Smooth muscle cell of the brain vasculature (primary cell): ENCODE measurements at places on chromosomes 11 and 22.

- no peak for DNase-seq
These were observed 23.7 kb downstream of the PDHX start for GRCh38 chr11:34940026-34940677.

- DNase-seq: no peak
These were observed 263.3 kb upstream of the SORL1-AS1 start for GRCh38 chr11:121716060-121716459.

DNA sequence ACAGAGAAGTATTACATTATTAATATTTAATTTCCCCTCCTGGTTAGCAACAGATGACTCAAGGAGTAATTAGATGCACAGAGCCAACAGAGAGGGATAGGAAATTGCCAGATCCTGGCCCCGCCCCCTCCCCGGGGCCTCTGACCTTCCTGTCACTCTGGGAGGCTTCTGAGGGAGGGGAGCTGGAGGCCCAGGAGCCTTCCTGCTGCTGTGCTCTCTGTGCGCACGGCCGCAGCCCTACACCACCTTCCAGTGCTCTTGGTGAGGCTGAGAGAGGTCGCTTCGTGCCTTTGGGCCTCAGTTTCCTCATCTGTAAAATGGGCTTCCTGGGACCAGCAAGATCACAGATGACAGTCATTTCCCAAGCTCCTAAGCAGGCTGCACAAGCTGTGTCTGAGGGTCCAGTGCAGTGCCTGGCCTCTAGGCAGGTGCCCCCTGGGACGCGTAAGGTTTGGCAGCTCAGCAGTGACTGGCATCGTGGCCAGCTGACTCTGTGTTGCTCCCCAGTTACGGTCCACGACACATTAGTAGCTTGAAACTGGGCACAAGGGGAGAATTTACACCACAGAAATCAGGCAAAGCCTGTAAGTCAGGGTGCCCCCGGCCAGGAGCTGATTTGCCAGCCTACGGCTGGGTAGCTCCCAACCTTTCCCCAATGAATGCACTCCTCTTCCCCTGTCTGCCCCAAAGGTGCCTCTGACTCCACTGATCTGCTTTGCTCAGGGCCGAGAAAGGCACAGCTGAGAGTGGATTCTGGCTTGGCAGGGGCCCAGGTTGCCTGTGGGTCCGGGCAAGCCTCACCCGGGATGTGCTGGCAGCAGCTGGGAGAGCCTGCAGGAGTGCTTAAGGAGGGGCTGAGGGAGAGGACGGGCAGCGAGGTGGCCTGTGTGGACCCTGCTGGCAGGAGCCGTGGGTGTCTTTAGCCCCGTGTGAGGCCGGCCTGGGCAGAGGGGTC lies 2.3 kb downstream of the ADORA2A start:
- DNase-seq: no peak

GRCh38 chr11:119115484-119116234 lies 5.7 kb upstream of the HINFP start:
- no peak for DNase-seq

DNA sequence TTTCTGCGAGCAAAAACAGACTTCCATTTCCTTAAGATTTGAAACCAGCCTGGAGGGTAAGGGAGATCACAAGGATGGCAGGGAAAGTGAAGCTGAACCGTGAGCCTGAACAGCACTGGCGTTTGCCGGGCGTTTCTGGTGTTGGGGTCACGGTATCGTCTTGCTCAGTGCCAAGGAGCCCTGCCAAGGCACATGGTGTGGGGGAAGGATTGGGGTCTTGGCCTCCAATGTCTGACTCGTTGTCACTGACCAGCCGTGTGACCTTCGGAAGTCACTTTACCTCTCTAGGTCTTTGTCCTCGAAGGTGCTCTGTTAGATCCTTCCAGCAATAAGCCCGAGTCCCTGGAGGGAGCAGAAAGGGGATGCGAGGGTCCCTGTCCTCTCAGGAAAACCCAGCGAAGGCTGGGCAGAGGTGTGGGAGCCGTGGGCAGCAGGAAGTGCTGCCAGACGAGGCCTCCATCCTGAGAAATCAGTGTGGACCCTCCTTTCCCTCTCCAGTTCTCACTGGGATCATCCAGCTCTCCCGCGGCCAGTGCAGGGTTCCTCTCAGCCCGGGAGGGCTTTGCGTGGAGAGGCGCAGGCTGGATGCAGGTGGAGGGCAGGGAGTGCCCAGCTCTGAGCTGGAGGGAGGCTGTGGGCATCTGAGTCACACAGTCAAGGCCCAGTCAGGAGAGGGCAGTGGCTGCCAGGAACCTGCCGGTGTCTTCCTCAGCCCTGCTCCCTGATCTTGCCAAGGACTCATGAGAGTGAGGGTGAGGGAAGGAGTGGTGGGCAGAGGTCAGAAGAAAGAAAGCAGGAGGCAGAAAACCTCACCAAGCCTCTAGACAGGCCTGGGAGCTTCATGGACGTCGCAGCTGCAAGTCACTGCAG lies 18.9 kb downstream of the TOM1 start:
- no peak for DNase-seq

- no peak for DNase-seq
These were observed 536.6 kb downstream of the SOX6 start for GRCh38 chr11:15819679-15820286.

- DNase-seq: no peak
These were observed 78.8 kb downstream of the DDIAS start for GRCh38 chr11:82980292-82980691.

- no peak for DNase-seq
These were observed 12.3 kb downstream of the EIF4ENIF1 start for GRCh38 chr22:31477329-31477728.

GRCh38 chr11:123041185-123041584 lies 20.8 kb downstream of the HSPA8 start:
- DNase-seq: no peak

DNA sequence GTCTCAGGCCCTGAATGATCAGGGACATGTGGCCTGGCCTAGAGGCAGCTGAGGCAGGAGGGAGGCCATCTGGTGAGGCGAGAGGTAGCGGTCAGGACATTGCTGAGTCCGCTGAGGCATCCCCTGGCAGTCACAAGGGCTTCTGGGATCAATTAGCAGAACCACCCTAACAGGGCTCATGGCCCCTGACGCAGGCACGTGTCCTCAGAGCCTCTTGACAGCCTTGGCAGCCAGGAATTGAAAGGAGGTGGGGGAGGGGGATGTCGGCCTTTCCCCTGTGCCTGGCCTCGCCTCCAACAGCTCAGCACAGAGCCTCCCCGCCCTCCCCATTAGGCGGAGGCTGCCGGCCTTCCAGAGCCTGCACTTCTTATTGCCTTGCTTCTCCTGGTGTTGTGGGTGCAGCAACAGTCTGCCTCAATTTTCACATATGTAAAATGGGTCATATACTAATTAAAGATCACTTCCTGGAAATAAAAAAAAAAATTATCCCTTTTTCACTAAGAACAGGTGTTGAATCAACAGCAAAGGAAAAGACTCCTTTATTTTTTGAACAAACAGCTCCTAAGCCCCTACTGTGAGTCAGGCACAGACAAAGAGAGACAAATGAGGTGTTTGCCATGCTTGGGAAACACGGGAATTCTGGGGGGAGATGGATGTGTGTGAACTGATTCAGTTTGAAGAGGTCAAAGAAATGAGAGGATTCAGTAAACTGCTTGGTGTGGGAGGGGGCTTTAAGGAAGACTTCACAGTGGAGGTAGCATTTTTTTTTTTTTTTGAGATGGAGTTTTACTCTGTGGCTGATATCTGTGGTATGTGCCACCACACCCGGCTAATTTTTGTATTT lies 55.3 kb downstream of the NFAM1 start:
- DNase-seq: no peak

- no peak for DNase-seq
These were observed 817 bp downstream of the ARL2 start for GRCh38 chr11:65014726-65015227.

DNA sequence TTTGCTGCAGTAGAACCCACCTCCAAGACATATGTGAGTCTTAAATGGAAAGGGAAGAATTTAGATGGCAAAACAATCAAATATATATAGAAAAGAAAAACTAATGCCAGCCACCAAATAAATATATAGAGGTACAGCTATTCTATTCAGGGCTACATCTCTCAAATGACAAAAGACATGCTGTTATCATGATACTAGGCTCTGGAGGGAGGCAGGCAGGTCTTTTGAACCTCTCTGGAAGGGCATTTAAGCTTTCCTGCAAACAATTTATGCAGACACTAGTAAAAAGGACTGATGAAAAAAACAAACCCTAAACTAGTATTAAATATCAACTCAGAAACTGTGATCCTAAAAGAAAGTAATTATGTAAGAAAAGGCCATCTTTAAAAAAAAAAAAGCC lies 24.4 kb downstream of the UEVLD start:
- no peak for DNase-seq

DNA sequence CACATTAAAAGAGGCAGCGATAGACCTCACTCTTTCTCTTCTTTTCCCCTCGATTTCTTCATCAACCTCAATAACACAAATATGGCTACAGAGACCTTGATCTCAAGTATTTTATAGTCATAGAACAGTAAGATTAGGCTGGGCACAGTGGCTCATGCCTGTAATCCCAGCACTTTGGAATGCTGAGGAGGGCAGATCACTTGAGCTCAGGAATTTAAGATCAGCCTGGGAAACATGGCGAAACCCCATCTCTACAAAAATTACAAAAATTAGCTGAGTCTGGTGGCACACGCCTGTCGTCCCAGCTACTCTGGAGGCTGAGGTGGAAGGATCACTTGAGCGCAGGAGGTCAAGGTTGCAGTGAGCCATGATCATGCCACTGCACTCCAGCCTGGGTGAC lies 14.6 kb downstream of the SLN start:
- DNase-seq: no peak

- no peak for DNase-seq
These were observed at the start of gene MUC6 for GRCh38 chr11:1036303-1036923. TSS of gene MUC6 (minus strand) at chr11:1036718. CDS start at chr11:1036655, 63 bp downstream.

DNA sequence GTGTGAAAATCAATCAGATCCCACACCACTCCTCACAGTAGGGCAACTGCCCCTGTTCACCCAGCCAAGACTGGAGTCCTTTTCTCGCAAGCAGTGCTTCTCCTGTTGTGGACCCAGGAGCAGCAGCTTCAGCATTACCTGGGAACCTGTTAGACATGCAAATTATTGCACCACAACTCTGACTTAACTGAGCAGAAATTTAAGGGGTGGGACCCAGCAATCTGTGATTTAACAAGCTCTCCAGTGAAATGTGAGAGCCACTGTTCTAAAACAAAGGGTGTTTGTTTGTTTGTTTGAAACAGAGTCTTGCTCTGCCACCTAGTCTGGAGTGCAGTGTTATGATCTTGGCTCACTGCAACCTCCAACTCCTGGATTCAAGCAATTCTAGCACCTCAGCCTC lies 591.4 kb downstream of the SOX6 start:
- no peak for DNase-seq

DNA sequence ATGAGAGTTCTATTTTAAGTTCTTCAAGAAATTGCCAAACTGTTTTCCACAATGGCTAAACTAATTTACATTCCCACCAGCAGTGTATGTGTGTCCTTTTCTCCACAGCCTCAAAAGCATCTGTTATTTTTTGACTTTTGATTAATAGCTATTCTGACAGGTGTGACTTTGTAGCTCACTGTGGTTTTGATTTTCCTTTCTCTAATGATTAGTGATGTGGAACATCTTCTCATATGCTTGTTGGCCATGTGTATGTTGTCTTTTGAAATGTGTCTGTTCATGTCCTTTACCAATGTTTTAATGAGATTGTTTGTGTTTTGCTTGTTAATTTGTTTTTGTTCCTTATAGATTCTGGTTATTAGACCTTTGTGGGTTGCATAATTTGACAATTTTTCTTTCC lies 18.0 kb upstream of the RAB38 start:
- no peak for DNase-seq

DNA sequence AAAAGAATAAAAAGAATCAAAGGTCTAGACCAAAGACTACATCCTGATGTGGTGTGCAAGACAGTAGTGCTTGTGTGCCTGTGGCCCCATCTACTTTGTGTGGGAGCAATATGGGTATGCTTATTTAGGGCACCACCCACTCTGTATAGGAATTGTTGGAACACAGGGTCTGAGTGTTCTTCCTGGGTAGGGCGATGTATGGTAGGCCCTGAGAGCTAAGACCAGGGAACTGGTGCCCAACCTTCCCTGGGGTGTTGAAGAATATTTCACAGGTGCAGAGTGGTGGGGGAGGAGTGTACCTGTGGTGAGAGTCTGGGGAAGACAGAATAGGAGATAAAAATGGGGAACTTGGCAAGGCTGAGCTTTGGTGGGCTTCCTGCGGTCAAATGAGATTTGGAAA lies 41.9 kb downstream of the MICAL2 start:
- DNase-seq: no peak

DNA sequence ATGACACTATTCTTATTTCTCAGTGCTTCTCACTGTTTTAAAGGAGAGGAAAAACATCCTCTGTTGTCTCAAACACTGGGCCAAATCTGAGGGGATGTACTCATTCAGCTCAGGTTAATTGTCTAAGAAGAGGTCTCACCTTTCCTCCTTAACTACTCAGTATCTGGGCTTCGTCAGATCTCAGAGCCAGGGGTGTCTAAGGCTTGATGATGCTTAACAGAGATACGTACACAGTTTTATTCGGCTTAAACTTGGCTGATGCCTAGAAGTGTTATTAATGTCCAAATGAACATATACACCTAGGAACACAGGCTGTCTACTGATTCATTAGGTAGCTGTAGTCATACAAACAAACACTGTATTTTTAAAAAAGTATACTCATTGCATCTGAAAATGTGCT lies 85.8 kb downstream of the UVRAG start:
- DNase-seq: no peak

DNA sequence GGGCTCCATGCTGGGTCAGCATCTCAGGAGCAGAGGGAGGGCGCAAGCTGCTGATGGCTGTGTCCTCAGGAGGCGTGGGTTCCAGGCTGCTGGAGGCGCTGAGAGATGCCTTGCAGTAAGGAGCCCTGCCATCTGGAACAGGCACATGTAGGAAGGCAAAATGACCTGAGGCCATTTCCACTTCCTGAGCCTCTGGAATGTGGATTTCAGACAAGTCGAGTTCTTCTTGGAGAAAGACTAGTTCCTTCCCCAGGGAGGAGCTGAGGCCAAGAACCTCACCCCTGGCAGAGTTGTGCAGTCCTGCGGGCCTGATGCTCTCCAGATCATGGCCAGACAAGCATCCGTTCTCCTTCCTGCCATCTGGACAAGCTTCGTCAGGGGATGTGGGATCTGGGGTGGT lies 19.3 kb downstream of the HPS4 start:
- no peak for DNase-seq

DNA sequence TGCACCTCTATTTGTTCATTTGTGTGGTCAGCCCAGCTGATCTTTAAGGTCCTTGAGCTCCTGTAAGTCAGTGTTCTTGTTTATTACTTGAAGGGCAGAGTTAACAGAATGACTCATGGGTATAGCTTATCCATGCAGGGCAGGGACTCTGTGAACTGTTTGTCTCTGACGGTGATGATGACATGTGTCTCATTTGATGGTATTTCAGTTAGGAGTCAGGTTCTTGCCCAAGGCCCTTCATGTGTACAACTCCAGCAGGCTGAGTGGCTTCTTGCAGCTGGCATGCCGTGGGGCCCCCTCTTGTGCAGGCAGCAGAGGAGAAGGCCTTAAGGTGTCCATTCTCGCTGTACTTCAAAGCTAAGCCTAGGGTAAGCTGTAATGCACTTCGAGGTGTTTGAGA lies 165.1 kb downstream of the DBX1 start:
- no peak for DNase-seq

- DNase-seq: no peak
These were observed 109.6 kb upstream of the B3GAT1 start for GRCh38 chr11:134521452-134522289.

GRCh38 chr11:99020352-99021225 lies at the start of gene CNTN5:
TSS of gene CNTN5 (plus strand) at chr11:99020949.
- no peak for DNase-seq

- peak; percentile 95 for DNase-seq
These were observed 13.0 kb downstream of the EIF1AD start for GRCh38 chr11:65988791-65989592.
